ENCODE measurements at places on chromosomes 13 and 19.

- DNase-seq = peak; percentile 45
Observed at GRCh38 chr19:18995804-18996241, 37.5 kb downstream of the SUGP2 start.

DNA sequence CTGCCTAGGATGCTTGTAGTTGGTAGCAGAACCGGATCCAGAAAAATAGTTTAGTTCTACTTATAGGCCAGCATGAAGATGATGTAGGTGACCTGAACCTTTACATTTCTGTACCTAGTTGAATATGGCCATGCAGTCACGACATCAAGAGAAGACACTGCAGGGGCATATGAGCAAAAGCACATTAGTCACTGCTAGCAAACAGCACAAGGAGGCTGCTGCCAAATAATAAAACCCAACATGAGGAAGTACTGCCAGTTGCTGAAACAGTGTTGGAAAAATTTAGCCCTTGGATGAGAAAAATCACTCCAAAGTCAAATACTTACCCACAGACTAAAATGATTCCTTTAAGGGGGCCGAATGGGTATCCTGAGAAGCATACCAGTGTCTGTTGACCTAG lies 20.8 kb downstream of the ERICH6B start:
- DNase-seq = no peak

- no peak for DNase-seq
Observed at GRCh38 chr13:66430269-66430668, 799.9 kb downstream of the PCDH9 start.

DNA sequence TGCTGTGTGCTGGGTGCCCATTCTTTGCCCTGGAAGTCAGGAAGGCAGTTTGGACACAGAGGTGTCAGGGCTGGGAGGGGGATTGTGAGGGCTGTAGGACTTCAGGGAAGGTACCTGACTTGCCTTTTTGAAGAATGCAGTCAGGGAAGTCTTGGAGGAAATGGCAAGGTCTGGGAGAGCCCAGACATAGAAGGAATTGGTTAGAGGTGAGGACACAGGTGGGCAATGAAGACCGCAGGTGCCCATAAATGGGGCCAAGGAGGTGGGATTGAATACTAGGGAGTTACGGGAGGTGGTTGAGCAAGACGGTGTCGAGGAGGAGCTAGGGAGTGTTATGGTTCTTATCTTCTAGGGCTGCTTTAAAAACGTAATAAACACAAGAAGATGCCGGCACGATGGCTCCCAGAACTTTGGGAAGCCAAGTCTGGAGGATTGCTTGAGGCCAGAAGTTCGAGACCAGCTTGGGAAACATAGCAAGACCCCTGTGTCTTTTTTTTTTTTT lies 1.4 kb upstream of the DDA1 start:
- DNase-seq = no peak

- no peak for DNase-seq
Observed at GRCh38 chr13:20362484-20363041, 130.4 kb upstream of the GJB6 start.

GRCh38 chr13:66033924-66034323 lies 1196.2 kb downstream of the PCDH9 start:
- no peak for DNase-seq

- DNase-seq = no peak
Observed at GRCh38 chr19:52981329-52981728, 18.6 kb upstream of the ZNF816 start.

GRCh38 chr13:103952183-103952582 lies 886.0 kb upstream of the SLC10A2 start:
- DNase-seq = no peak

DNA sequence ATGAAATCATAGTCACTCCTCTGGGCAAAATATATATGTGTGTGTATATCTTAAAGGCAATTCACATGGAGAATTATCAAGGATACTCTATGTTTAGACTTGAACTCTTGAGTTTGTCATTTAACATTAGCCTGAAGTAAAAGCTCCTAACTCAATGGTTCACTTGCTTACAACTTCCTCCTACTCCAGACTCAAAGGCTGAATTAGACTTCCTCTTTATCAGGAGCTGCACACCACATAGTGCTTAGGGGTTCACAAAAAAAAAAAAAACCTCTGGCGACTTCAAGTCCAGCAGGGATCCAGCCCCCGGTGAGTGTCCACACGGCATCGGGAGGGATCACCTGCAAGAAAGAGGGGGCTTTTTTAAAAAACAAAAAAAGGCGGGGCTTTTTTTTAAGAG lies 68.2 kb upstream of the LSM14A start:
- no peak for DNase-seq

GRCh38 chr19:1172353-1173158 lies 1.5 kb downstream of the SBNO2 start:
- DNase-seq = peak; percentile 39

DNA sequence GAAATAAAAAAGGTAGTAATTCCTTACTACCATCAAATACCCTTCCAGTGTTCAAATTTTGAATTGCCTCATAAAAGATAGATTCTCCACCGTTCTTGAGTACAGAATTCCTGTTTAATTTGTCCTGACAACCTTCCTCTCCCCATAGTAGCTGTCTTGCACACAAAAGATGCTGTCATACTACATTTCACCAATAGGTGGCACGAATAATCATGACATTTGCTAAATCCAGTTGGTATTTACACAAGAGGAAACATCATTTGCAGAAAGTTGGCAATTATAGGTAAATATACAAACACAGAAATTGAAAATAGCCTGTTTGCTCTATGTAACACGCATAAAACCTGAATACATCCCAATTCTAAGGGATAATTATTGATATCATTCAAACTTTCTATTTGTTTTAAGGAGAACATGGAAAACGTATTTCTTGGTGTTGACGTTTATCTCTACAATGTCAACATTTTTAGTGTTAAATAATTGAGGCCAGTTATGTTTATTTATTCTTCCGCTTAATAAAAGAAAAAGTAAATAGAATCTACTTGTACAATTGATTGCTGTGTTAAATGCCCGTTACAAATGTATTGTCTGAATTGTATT lies 58.3 kb upstream of the CLDN10 start:
- peak; percentile 16 for DNase-seq

GRCh38 chr13:104773775-104774174 lies 1707.6 kb upstream of the SLC10A2 start:
- DNase-seq = no peak

DNA sequence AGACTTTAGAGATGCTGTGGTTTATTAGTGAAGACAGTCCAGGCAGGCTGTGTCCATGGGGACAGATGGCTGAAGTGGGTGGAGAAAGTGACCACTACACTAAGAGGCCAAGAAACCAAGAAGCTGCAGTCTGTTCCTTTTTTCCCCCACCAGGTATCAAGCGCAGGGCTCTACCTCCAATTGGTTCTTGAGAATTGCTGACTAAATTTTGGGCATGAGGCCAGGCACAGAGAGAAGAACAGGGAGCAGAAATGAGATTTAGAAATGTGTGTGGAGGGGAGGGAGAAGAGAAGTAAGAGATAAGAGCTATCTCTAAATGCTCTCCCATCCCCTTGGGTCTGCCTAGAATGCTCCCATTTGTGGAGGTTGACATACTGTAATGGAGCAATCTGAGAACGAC lies 12.3 kb upstream of the CYSLTR2 start:
- no peak for DNase-seq

DNA sequence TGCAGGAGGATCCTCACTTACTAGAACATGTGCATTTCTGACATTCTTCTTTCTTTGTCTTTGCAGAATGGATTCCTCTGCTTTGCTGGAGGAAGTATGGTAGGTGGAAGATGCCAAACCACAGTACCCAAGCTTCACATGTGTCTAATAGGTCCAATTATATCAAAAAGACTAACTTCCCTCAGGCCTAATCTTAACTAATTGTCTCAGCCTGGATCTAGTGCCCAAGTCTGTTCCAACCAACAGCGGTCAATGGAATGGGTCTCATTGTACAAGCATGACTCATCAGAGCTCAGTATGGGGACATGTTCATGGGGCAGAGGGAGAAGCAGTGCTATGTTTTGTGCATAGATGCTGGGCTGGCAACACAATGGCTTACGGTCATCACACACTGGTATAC lies 81.6 kb upstream of the CSNK1A1L start:
- DNase-seq = no peak

DNA sequence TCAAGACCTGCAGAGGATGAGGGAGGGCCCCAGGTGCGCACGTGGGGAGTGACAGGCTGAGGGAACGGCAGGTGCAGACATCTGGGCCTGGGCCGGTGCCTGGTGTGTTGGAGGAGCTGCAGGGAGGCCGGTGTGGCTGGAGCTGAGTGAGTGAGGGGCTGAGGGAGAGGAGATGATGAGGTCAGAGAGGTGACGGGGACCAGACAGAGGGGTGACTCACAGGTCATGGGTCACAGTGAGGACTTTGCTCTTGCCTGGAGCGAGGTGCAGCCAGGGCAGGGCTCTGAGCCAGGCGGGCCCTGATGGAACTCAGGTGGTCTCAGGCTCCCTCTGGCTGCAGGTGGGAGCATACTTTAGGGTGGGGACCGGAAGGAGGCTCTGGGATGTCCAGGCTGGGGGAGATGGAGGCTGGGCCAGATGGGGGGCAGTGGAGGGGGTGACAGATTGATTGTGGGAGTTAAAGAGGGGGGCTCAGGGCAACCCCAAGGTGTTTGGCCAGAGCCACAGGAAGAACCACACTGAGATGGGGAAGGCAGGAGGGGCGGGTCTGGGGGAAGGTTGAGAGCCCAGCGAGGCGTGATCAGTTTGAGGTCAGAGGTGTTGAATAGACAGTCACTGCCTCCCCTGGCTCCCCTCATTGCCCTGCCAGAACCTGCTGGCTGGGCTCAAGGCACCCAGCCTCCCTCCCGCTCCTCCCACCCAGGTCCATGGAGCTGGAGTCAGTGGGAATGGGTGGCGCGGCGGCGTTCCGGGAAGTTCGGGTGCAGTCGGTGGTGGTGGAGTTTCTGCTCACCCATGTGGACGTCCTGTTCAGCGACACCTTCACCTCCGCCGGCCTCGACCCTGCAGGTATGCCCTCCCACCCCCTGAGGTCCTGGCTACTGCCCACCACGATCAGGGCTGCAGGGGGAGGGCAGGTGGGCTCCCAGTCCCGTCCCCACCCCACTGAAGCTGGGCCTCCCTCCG lies 8.4 kb downstream of the ARHGAP33 start:
- peak; percentile 29 for DNase-seq

GRCh38 chr19:35790981-35791813 lies 15.8 kb downstream of the ARHGAP33 start:
- peak; percentile 30 for DNase-seq

DNA sequence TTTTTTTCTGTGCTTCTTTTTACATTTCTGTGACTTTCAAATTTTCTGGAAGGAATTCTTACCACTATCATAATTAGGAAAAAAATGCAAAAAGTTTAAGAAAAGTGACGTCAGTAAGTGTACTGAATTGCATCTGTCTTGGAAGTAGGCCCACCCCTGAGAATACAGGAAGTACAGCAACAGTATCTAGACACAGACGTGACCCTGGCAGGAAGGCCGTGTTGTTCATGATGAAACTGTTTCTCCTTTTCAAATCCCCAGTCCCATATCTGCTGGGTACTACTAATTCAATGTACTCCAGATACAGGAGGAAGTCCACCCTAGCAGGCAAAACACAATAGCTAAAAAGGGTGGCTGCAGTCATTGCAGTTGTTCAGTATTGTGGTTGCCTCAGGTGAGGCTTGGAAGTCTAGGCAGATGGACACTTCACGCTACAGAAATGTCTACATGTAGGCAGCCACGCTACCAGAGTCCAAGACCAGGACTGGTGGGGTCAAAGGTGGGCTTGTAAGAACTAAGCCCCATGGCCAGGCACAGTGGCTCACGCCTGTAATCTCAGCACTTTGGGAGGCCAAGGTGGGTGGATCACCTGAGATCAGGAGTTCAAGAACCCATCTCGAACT lies 49.6 kb upstream of the MED4 start:
- no peak for DNase-seq
